ENCODE measurements at places on chromosomes 2 and 18. TPM values are rescaled to one million over a fixed set of nuclear protein-coding genes. Genes with fewer than 3 reads are reported as not detected.

IRS1 gene
- 15.3 TPM for polyA plus RNA-seq

DNA sequence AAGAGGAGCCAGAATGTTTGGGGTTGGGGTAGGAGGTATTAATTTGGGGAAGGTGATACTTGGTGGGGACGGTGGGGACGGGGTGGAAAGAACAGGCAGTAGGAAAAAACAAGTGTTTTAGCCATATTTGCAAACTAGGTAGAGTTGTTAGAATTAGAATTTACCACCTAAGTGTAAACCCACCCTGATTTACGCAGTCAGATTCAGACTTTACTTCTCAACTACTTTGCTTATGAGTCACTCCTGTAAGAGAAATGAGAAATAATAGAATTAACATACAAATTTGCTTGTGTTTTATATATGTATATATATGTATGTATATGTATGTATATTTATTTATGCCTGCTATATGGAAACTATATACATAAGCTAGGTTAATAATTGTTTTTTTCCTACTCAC lies 1168.2 kb upstream of the ZEB2 start:
- DNase-seq = no peak

DNA sequence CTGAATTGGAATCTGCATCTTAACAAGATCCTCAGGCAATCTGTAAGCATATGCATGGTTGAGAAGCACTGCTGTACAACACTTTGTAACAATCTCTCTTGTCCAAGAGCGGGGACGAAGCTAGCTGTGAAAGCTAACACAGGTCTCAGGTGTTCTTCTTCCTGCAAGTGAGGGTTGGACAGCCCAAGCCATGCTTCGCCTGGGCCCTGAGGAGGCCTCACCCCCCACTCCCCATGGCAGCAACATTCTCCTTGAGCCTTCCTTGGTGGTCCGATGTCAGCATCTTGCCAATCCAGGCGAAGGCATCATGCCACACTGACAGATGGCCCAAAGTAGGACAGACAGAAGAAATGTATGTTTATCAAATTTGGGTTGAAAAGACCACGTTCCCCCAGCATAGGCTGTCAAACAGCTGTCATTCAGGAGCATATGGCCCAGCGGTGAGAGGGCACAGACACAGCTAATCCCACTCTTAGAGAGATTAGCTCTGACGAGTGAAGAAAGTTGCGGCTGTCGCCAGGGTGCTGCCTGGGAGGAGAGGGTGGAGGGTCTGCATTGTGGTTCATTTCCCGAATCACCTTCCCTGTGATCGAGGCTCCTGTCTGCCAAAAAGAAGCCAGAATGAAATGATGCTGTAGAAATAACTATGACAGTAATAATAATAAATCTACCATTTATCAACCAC lies 344.7 kb downstream of the MYCN start:
- no peak for DNase-seq

- DNase-seq = no peak
These were observed 36.7 kb upstream of the MAPK4 start for GRCh38 chr18:50523165-50523564.

RSAD2 gene
- 2.9 TPM for polyA plus RNA-seq

MC5R gene
- polyA plus RNA-seq = 0.20 TPM

GRCh38 chr18:34115409-34116081 lies 109.2 kb downstream of the NOL4 start:
- no peak for DNase-seq

DNA sequence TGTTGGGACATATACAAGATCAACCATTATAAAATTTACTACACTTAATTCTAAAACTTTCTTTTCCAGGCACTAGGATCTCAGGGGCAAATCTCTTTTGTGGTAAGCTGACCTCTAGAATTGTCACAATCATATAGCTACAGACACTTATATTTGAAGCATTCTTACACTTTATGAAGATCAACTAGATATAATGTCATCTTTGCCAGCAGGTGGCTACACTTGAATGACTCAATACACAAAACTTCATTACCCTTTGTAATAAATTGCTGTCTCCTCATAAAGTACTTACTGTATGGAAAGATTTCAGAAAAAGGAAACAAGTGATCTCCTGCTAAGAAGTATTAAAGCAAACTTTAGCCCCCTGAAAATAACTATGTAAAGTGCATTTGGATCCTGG lies 77.8 kb downstream of the RDH14 start:
- DNase-seq = no peak

GRCh38 chr2:12549641-12550040 lies 167.1 kb upstream of the TRIB2 start:
- no peak for DNase-seq

CAVIN2 gene
- 43.0 TPM for polyA plus RNA-seq

GRCh38 chr2:60394463-60394862 lies 159.0 kb downstream of the BCL11A start:
- DNase-seq = no peak

TUBA3D gene
- 0.40 TPM for polyA plus RNA-seq

- DNase-seq = no peak
These were observed 267.6 kb downstream of the GBX2 start for GRCh38 chr2:235900631-235901030.

DNA sequence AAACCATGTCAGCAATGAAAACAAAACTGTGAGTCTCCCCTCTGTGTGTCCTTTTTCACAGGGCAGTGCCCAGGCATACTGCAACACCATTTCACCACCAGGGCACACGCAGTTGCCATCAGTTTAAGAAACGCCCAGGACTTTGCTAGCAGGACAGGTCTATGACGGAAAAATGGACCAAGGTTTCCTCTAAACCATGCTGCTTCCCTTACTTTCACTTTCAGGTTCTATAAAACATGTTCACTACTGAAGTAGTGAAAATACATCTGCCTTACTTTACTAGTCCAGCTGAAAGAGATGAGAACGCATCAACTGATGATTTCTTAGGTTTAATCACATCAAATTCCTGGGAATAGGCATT lies 110.5 kb downstream of the TCF4 start:
- no peak for DNase-seq

DNA sequence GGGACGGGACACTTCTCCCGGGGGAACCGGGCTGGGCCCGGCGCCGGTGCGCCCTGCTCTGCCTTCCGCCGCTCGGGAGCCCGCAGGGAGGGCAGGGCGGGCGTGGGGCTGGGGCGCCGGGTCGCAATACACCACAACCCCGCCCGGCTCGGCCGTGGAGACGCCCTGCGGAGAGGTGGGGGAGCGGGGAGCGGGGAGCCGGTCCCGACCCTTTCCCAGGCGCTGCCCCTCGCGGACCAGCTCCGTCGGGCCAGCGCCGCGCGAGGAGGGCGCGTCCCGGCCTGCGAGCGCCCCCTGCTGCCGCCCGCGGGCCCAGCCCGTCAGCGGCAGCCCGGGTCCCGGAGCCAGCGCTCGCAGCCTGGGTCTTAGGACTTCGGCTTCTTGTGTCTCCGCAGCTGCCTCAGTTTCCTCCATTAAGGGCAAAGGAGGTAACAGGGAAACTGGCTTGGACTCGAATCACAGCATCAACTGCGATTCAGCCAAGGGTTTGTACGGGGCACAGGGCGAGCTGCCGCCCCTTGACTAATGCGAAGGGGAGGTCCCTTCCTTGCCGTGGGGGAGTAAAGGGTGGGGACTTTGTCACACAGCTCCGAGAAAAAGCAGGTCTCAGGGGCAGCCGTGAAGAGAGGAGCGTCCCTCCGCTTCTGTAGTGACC lies 635 bp upstream of the ADRA2B start:
- DNase-seq = no peak

GRCh38 chr2:240873805-240874714 lies 5.4 kb downstream of the AGXT start:
- DNase-seq = no peak

GRCh38 chr2:137952586-137953129 lies 11.6 kb upstream of the HNMT start:
- no peak for DNase-seq

GRCh38 chr2:61855318-61855613 lies 1.4 kb upstream of the FAM161A start:
- DNase-seq = no peak

GRCh38 chr18:74587441-74587840 lies 10.2 kb upstream of the ZNF407 start:
- DNase-seq = no peak

MALL gene
- 16.5 TPM for polyA plus RNA-seq

DNA sequence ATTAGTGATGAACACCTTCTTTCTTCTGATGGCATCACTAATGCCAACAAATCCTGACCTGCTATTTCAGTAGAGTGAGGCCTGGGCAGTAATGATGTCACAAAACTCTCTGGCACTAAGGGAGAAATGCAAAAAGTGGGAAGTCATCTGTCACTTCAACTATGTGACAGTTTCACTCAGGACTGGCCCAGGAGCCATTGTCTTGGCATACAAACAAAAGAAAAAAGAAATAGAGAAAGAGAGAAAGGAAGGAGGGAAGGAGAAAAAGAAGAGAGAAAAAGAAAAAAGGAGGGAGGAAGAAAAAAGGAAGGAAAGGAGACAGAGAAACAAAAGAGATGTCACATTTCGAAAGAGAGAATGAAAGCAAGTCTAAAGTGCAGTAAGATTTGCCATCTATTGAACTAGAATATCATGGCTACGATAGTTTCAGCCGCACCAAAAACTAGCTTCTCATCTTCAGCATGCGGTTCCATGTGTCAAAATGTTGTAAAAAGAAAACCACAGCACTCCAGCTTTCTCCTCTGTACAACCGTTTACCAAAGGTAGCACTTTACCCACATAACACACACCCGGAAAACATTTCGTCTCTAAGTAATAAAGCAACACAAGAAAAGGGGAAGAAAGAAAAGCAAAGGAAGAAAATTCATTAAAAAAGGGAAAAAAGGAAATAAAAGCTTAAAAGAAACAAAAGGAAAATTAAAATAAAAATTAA lies 50.1 kb downstream of the CD226 start:
- DNase-seq = no peak

CIDEA gene
- not detected for polyA plus RNA-seq

GRCh38 chr2:174593574-174594203 lies 3.9 kb downstream of the WIPF1 start:
- DNase-seq = peak; percentile 36

DNA sequence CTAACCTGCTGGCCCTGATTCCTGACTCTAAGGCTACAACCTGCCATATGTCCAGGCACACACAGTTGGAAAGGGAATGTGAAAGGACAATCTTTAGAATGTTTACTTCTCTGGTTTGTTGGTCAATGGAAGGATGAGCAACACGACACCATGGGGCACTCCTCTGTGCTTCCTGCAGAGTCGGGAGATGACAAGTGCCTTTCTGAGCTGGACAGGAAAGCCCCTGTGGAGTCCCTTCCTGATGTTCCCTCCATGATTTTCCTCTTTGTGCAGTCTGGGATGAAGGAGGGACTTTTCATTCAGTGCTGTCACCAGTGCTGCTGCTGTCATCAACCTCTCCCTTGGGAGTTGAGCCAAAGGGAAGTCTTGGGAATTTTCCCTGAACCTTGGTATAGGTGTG lies 22.6 kb upstream of the SERPINB7 start:
- DNase-seq = no peak

NABP1 gene
- 37.4 TPM for polyA plus RNA-seq

DNA sequence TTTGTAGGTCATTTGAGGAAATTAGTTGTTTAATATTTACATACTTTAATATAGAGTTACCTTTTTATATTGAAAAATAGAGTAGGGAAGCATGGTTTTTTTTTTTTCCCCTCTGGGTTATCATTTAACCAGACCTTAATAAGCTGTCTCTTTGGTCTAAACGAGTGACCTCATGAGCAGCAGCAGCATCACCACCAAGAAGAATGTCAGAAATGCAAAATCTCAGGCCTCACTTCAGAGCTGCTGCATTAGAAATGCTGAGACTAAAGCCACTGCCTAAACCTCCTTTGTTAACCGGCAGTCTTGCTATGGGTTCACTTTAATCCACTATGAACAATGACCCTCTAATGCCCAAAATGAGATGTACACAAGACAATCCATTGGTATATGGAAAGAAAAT lies 733.7 kb upstream of the FAM98A start:
- DNase-seq = no peak

C2orf81 gene
- 5.0 TPM for polyA plus RNA-seq

- DNase-seq = no peak
These were observed 1.3 kb downstream of the MAPRE2 start for GRCh38 chr18:35042389-35043071.

ANKRD62 gene
- 0.20 TPM for polyA plus RNA-seq

SNRNP27 gene
- 75.2 TPM for polyA plus RNA-seq

DNA sequence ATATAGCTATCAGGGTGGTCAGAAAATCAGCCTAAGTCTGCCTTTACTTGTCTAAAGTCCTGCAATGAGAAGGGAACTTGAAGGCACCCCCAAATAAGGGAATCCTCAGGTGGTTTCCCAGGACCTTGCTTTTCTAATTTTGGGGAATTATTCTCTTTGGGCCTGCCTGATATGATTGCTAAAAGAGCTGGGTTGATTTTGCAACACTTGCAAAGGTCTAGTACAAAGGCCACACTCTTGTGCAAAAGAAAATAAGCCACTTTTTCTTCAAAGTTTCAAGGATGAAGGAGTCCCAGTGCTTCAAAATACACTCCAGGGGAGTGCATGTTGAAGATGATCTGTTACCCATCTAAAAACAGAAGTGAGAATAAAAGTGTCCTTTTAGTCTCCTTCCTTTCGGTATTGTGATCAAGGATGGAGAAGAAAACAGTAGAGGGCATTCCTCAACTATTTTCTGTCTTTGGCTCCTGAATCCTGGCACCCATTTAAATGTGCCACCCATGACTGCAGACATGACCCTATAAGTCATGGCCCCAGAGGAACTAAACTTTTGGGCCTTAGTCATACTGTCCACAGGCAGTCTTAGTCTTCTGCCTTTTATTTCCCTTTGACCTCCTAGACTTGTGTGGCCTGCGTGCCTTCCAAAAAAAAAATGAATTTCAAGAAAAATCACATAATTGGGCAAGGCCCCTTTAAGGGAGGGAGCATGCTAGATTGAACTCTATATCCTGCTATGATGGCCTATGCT lies 5.1 kb downstream of the SULT1C3 start:
- no peak for DNase-seq

Data from right renal pelvis (tissue), 4 donors.